Stimulated activated CD8-positive, alpha-beta memory T cell treated with anti-CD3 and anti-CD28 coated beads, Interleukin-15, amount 100 ng/mL, for 1 hour (primary cell): ENCODE measurements at places on chromosomes 3 and 15.

DNA sequence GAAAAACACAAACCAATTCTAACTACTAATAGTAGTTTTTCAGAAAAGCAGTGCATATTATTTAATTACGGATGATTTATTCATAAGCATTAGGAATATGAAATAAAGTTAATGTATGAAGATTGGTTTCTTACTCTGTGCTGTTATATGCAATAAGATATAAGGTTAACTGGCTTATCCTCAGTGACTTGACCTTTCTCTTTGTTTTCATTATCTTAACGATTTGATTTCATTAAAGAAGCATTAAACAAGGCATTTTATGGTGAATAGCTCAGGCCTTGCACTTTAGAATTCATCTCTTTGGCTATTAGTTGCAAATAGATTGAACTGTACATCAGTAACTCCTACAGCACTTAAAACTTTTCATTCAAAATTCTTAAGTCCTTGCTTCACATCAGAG, 28.9 kb downstream of the RAP2B start:
- no peak for DNase-seq

DNA sequence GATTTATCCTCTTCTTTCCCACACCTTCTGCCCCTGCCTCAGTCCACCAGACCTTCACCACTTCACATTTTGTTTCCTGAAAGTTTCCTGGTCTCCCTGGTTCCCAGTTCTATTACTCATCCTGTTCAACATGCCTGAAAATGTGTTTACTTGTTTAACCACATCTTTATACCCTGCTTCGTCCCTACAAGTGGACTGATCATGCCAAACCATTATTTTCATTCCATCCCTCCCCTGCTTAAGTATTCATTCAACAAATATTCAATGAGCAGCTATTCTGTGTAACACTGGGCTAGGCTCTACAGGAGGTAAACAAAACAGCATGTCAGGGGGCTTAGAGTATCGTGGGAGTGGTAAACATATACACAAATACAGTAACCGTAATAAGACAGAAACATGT, 5.5 kb downstream of the MYO5A start:
- no peak for DNase-seq

DNA sequence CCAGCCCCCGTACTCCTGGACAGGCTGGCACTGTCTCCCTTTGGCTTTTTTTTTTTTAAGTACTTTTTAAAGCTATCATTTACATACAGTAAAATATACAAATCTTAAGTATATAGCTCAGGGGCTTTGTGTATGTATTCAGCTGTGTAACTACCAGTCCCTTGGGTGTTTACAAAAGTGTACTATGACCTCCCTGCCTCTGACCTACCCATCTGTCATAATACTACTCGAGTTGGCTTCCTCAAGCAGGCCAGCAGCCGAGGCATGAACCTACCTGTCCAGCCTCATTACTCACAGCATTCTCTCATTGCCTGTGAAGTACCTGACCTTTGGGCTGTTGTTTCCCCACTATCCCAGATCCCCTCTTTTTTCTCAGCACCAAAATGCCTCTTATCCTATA, 33.2 kb downstream of the ABHD2 start:
- no peak for DNase-seq

DNA sequence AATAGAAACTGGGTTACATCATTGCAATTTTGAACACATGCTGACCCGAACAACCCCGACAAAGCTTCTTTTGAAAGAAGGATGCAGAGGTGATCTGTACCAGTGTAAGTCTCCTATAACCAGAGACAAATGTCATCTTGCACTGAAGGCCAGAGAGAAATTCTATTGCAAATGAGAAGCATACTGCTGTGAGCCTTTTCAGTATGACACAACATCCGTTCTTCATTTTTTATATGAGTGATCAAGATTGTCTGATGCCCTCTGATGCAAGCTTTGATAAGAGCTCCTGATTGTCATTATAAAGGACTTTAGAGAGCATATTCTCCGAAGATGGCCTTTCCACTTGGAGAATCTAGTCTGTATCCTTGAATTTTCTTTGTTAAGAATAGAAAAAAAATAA, 36.9 kb downstream of the PCOLCE2 start:
- DNase-seq = no peak

DNA sequence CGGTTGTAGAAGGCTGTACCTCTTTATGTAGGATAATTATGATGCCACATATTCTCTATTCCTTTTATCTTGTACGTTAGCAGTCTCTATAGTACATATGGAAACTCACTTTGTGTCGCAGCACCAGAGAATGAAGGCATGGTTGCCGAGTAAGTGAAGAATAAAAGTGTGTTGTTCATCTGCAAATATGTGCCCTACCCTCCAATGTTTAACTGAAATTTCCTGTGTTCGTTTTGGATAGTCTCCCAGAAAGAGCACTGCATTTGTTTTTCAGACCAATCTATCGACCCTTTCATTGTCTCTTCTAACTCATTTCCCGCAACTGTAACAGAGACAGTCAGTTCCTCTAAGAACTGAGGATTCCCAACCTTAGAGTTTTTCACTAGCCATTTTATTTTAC, 592.8 kb downstream of the TUSC7 start:
- no peak for DNase-seq

- DNase-seq = no peak
Observed at GRCh38 chr3:178289544-178290160, 246.6 kb upstream of the KCNMB2 start.

DNA sequence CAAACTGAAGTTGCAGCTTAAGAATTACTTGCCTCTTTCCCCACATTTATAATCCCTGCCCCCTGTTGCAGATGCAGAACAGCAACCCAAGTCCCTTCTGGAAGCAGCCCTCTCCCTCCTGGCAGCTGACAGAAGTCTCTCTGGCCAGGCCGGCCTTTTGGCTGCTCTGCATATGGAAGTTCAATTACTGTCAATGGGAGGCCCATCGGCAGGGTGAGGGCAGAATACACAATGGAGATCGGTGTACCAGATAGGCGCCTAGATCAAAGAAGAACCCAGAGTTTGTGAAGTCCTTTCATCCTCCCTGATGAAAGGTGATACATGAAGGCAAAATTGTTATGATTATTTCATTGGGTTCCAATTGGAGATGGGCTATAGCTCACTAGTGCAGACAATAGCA, 327.9 kb upstream of the CTNNB1 start:
- DNase-seq = no peak
